ENCODE measurements at places on chromosomes 1 and 21.

DNA sequence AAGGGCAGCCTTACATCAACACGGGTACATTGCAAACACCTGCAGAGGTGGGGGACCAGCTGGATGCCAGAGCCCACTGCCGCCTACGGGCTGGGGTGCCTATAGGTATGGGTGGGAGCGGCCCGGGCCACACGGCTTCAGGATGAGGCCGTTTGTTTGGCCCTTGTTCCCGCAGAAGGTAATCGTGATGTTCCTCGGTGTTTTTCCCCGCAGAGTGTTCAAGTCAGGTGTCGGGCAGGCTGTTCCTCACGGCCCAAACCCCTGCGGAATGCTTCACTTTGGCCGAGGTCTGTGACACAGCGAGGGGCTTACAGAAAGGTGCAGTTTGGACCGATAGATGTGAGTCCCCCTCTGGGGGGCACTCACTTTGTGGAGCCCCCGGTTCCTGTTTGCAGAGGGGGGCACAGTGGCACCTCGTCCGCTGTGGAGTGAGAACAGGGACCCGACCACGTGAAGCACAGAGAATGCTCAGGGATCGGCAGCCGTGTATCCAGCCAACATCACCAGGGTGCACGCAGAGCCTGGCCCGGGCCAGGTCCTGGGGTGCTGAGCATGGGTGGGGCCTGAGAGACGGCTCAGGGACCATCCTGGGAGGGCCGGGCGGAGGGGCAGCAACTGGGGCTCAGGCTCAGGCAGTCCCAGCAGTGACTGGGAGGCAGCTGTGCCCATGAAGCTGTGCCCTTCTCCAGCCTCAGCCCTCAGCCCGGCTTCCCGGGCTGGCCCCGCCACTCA, 453 bp upstream of the TTLL10 start:
- DNase-seq = no peak

- no peak for DNase-seq
These were observed at the start of gene CA14 for GRCh38 chr1:150257624-150258585. CA14 (plus strand) TSS chr1:150257774; CDS start chr1:150258129, 355 bp downstream.

DNA sequence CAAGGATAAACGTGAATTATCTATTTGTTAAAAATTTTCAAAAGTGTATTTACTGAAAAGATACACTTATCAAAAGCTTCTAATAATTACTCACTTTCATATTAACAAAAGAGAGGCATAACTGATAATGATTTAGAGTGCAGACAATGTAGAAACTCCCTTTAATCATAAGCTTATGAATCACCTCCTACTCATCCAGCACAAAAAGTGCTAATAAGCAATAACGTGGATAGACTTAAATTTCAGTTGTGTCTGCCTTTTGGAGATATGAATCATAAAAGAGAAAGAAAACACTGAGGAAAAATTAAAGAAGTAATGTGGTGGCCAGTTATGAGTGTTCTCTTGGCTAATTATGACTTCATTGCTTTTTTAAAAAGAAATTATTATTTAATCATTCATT, 827.6 kb upstream of the B3GALT2 start:
- peak; percentile 15 for DNase-seq

DNA sequence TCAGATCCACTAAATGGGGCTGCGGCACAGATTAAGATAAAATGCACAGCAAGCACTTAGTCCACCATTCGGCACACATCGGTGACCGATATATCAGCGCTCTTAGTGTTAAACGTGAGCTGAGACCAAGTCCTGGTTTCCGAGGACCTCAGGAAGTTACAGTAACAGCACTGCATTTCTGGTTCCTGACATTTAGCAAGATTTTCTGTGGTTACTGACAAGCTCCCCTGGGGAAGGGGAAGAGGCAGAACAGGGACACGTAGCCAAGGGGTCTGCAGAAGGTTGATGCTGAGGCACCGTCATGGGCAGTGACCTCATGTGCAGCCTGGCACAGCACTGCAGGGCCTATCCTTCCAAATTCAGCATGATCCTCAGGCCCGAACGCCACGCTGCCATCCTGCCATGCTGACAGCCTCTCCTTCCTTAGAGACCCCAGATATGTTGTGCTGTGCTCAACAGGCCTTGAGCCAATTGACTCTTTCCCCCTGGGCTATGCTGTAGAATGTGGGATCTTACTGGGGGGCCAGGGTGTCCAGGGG, 13.4 kb upstream of the PEF1 start:
- no peak for DNase-seq

- DNase-seq = peak; percentile 96
These were observed at the start of gene NBPF1 for GRCh38 chr1:16613185-16614147. NBPF1 (minus strand) TSS chr1:16613564.

GRCh38 chr1:82161700-82162141, 361.0 kb downstream of the ADGRL2 start:
- peak; percentile 72 for DNase-seq

- DNase-seq = no peak
These were observed 26.1 kb downstream of the RCAN3 start for GRCh38 chr1:24528744-24529143.

GRCh38 chr1:226633541-226634165, 85.1 kb downstream of the STUM start:
- DNase-seq = no peak

- DNase-seq = no peak
These were observed 116.0 kb upstream of the ADGRL4 start for GRCh38 chr1:79122521-79122920.

GRCh38 chr1:30649321-30649991, 73.9 kb downstream of the MATN1 start:
- DNase-seq = no peak

- DNase-seq = no peak
These were observed 141.4 kb upstream of the GRIK3 start for GRCh38 chr1:37175666-37176215.

GRCh38 chr1:31020007-31020790, 45.3 kb downstream of the PUM1 start:
- no peak for DNase-seq

DNA sequence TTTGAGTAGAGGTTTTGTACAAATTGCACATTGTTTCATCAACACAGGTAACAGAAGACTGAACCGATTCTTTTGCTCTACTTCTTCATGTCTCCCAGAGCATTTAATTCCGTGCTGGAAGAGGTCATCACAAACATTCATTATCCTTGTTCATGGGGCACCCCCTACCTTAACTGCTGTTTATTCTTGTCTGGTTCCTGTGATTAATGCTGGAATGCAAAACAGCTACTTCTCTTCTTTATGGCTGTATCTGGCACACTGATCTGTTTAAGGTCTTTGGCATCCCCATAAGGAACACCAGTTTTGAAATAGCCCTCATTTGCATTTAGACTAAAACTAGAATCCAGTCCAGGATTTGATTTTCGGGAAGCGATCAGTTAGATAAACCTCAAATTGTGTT, 42.2 kb downstream of the NTNG1 start:
- peak; percentile 50 for DNase-seq

- no peak for DNase-seq
These were observed 363.1 kb upstream of the ADGRL2 start for GRCh38 chr1:81437649-81438048.

DNA sequence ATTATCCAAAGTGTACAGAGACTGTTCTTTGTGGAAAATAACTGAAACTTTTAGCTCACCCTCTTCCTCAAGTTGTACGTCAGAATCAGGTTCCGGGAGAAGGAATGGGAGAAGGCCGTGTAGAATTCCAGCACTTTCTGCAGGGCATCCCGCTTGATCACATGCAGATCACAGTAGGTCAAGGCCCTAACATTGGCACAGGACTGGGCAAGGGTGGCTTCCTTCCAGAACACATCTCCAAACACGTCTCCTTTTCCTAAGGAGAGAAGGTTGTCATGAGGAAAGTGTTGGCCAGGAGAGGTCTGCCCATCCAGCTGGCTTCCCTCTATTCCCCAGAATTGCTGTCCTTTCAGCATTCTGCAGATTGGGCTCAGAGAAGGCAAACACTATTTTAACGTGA, 358.7 kb downstream of the KCNH1 start:
- DNase-seq = no peak

DNA sequence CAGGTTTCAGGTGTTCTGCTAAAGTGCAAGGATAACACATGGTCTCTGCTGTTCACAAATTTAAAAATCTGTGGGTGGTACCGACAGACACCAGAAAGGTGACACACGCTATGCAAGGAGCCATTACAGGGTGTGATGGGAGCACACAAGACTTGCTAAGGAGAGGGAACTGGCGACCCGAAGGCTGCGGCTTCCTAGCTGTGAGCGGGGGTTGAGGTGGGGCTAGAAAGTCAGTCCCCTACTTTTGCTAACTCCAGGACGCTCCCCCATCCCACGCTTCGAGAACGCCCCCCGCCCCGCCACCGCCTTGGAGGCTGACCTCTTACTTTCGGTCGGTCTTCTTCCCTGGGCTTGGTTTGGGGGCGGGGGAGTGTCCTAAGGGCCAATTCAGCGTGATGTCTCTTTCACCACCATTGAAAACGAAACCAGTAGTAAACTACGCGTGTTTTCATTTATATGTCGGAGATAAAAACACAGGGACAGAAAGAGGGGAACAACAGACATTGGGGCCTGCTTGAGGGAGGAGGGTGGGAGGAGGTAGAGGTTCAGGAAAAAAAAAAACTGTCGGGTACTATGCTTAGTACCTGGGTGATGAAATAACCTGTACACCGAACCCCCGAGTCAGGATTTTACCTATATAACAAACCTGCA, 1.1 kb downstream of the CKS1B start:
- DNase-seq = peak; percentile 58

GRCh38 chr21:31592963-31593560, 66.4 kb upstream of the SOD1 start:
- no peak for DNase-seq

DNA sequence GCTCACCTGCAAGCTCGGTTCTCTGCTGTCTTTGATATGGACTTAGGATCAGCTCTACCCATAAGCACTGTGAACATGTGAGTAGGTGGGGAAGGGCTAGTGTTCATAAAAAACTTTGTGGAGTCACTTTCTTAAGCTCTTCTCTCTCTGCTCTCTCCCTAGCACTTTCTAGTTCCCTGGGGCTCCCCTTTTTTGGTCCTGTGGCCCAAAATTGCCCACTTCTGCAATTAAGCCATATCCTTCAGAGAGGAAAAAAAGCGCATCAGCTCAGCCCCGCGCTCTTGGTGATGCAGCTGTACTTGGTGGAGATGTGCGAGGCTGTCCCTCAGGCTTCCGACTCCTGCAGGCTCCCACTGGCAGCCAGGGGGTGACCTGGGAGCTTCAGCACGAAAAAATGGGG, 23.4 kb downstream of the CCSAP start:
- DNase-seq = no peak

GRCh38 chr1:230073371-230074035, 6.5 kb downstream of the GALNT2 start:
- peak; percentile 59 for DNase-seq

DNA sequence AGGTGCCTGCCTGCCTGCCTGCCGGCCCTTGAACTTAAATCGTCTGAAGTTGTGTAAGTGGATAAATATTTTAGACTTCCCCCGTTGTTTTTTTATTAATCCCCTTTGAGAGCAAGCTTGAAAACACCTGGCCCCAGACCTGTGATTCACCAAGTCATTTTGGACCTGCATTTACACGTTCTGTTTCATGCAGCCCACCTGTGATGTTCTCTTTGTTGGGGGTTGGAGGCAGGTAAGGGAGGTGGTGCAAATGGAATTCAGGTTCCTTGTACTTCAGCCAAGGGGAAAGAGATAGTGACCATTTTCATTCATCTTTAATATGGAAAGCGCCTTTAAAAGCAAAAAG, 1.2 kb downstream of the SLC37A1 start:
- no peak for DNase-seq

DNA sequence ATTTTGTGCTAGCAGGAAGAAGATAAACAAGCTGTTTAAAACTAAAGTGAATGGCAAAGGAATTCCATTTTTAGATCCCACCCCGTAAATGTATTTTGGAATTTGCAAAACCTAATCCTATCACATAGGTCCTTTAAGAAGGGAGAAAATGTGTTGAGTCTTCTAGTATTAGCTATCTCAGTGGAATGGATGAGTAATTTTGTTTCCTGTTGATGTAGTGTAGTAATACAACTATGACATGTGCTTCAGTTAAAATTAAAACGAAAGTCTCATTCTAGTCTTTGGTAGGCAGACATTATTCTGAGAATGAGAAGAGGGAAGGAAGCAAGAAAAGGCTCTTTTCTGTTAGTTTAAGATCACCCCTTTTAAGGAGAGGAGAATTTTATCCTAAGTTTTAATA, 265.9 kb upstream of the C1orf105 start:
- DNase-seq = peak; percentile 90

DNA sequence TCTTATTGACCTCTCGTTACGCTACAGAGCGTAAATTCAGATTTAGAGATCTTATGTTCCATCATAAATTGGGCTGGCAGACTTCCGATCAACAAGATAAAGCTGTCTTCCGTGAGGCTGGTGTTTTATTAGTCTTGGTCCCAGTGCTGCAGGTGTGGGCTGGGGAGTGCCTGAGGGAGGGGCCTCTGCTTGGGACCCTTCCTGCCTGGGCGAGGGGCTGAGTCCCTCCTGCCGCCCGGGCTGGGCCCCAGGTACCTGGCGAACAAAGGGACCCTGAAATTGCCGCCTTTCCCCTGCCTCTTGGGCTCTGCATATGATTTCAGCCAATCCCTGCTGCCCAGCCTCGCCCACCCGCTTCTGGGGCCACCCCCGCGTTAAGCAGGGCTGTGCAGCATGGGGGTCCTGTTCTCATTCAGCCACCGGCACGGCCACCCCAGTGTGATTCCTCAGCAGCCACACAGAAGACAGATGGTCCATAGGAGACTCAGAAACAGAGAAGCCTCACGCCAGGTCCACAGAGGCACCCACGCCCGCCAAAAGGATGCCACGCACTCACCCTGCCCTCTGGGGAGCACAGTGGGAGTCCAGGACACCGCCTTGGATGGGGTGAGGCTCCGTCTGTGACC, 6.1 kb upstream of the SAMD11 start:
- no peak for DNase-seq

GRCh38 chr1:60571811-60572210, 498.2 kb upstream of the C1orf87 start:
- peak; percentile 72 for DNase-seq

DNA sequence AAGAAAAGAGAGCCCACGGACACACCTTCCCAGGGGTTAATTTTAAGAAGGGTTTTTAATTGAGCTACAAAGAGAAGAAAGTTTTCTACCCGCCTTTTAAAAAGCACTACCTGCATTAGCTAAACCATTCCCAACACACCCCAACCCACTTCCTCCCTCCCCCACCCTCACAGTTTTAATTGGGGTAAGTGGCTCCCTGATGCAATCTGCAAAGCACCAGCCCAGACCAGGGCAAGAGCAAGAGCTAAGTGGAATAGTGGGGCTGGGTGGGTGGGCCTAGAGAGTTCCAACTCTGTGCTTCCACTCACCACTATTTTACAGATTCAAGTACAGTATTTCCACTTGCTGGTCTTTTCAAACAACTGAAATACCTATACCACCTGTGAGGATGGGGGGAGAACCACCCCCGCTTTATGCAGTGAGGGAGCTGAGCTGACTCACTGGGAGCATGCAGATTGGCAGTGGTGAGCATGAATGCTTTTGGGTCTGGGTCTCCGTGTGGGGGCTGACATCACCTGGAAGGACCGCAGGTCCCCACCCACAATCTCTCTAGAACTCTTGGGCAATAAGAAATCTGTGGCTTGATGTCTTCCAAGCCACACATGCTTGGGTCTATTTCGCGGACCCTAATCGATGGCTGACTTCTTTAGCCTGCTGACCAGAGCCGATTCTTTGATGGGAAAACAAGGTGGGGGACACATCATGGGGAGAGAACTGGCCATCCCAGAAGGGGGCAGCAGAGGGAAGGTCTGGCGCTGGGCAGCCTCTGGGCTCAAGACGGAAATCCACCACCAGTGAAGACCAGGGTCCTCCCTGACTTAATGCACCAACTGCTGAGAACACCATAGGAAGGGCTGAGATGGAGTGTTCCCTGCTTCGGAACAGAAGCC, 95.5 kb downstream of the SSBP3 start:
- DNase-seq = no peak

Measured in fibroblast of skin of abdomen (primary cell).